ENCODE measurements at places on chromosomes 11 and 22. TPM values are rescaled to one million over a fixed set of nuclear protein-coding genes. Genes with fewer than 3 reads are reported as not detected.

DNA sequence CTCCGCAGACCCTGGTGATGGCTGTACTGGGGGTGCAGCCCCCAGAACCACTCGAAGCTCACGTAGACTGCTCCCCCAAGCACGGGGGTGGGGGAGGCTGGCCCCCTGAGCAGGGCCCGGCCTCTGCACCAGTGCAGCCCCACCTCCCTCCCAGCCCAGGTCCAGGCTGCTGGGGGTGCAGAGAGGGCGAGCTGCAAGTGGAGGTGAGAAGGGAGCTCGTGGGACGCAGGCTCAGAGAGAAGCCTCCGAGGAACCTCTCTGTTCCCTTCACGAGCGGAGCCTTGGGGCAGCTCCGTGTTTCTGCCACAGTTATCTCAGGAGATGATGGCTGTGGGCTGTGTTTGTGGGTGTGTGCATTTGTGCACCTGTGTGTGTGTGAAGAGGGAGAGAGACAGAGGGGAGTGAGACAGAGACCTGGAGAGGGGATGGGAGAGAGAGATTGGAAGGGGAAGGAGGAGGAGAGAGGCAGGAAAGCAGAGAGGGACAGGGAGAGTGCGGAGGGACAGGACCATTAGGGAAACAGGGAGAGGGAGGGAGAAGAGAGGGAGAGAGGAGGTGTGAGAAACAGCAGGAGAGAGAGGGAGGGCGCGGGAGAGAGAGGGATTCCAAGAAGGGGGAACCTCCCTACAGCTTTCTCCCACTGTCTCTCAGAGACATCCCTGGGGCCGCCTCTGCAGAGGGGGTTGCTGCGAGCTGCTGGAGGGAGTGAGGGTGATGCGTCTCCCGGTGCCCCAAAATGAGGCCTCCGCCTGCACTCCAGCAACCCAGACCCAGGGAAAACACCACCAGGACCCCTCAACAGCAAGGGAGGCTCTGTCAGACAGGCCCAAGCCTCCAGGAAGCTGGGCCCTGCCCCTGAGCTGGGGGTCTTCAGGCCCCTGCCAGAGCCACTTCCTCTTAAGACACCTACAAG, 1488.6 kb downstream of the BRD1 start:
- H3K27ac ChIP-seq: no peak overlapping the region
- no peak for DNase-seq
- no peak overlapping the region for H3K4me3 ChIP-seq

RRP7A gene
- 53.2 TPM for total RNA-seq

GRCh38 chr11:68942095-68942620, 38.5 kb downstream of the IGHMBP2 start:
- H3K36me3 ChIP-seq: peaks cover 9% of the 10 kb centered on the region
- H3K4me3 ChIP-seq: no peak overlapping the region
- no peaks in the 10 kb centered on the region for H3K27me3 ChIP-seq
- peaks cover 14% of the 10 kb centered on the region for H3K4me1 ChIP-seq
- no peak overlapping the region for H3K27ac ChIP-seq

RBMXL2 gene
- 0.16 TPM for total RNA-seq

DNA sequence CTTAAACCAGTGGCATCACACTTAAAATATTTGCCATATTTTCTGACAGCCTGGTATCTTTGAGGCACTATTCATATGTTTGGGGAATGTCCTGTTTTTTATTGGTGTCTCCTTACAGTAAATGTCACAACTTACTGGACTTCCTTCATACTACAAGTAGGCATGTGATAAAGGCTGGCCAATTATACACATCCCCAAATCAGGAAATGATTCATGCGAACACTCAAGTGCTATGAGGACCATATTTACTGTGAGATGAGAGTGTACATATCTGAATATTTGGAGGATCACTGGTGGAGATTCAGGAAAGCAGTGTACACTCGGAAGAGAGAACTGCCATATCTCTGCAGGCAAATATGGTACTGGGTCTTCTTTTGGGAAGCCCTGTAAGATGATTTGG, 913.8 kb upstream of the CHORDC1 start:
- peaks cover 2% of the 10 kb centered on the region for H3K36me3 ChIP-seq
- no peaks in the 10 kb centered on the region for H3K4me1 ChIP-seq
- no peak overlapping the region for H3K27ac ChIP-seq
- no peak overlapping the region for H3K4me3 ChIP-seq
- DNase-seq: no peak
